ENCODE measurements at places on chromosomes 5 and 9.

- DNase-seq: no peak
Measured at GRCh38 chr5:5739490-5739945, 317.0 kb downstream of the ICE1 start.

GRCh38 chr5:154858972-154859871, 795 bp downstream of the CNOT8 start:
- no peak for DNase-seq

DNA sequence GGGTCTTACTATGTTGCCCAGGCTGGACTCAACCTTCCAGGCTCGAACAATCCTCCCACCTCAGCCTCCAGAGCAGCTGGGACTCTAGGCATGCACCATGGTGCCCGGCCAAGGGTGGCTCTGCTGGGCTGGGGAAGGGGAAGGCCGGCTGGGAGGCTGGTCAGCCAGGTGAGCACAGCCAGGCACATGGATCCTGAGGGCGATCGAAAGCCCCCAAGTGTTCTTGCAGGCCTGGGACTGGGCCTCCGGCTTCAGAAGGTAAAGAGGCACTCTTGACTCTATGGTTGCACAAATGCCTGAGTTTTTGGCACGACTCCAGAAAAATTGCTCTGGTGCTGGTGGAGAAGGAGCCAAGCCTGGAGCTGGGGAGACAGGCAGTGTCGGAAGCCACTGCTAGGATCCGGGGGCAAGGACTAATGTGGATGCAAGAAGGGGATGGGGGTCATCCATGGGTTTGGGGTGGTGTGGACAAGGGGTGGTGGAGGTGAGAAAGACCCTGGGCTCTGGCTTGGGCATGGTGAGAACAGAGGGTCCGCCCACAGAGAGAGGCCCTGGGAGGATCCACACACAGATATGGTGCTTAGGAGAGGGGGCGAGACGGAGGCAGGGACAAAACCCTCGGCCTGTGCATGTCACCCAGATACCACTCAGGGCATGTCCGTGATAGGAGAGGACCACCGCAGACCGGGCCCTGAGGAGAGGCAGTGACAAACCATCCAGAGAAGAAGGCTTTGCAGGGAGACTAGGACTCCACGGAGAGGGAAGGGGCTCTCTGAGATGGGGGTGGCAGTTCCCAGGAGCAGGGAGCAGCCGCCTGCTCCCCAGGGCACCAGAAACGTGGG, 51.1 kb upstream of the COL5A1 start:
- no peak for DNase-seq

- DNase-seq: no peak
Measured at GRCh38 chr5:84474126-84474525, 89.4 kb upstream of the EDIL3 start.

DNA sequence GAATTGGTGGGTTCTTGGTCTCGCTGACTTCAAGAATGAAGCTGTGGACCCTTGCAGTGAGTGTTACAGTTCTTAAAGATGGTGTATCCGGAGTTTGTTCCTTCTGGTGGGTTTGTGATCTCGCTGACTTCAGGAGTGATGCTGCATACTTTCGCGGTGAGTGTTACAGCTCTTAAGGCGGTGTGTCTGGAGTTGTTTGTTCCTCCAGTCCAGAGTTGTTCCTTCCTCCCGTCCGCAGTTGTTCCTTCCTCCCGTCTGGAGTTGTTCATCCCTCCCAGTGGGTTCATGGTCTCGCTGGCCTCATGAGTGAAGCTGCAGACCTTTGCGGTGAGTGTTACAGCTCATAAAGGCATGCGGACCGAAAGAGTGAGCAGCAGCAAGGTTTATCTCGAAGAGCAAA, 159.6 kb upstream of the ADAMTSL1 start:
- DNase-seq: no peak

GRCh38 chr5:143174714-143175398, 228.6 kb downstream of the NR3C1 start:
- no peak for DNase-seq

GRCh38 chr9:132898051-132898450, 19.4 kb downstream of the SPACA9 start:
- DNase-seq: no peak

GRCh38 chr5:65809817-65810531, 88.0 kb downstream of the NLN start:
- no peak for DNase-seq

- no peak for DNase-seq
Measured at GRCh38 chr5:141958113-141958512, at the start of gene PCDH12. Gene PCDH12, minus strand, starts transcription at chr5:141958202. Its CDS starts 351 bp downstream, at chr5:141957851.

DNA sequence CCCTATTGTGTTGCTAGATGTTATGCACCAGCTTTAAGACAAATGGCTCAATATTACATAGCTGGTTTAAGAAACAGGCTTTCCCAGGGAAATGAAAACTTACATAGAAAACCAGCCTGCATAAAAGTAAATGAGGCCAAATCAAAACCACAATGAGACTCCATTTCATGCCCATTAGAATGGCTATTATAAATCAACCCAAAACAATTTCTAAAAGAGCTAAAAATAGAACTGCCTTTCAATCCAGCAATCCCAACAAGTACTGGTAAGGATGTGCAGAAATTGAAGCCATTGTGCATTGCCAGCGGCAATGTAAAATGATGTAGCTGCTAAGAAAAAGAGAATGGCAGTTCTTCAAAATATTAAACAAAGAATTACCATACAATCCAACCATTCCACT, 1170.0 kb upstream of the CDH9 start:
- no peak for DNase-seq

DNA sequence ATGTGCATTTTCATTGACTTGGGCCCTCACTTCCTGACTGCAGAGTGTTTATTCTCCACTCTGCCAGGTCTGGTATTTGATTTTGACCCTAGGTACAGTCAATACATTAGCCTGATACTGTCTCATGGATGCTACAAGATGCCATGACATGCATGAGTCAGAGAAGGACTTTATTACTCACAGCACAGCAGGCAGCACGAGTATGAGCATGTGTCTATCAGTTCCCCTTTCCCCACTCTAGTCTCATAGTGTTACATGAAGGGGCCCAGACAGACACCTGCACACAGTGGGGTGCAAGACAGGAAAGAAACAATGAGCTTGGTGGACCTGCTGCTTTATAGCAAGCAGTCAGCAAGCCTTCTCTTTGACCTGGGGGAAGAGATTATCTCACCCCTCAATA, 19.6 kb downstream of the ITGA2 start:
- no peak for DNase-seq

DNA sequence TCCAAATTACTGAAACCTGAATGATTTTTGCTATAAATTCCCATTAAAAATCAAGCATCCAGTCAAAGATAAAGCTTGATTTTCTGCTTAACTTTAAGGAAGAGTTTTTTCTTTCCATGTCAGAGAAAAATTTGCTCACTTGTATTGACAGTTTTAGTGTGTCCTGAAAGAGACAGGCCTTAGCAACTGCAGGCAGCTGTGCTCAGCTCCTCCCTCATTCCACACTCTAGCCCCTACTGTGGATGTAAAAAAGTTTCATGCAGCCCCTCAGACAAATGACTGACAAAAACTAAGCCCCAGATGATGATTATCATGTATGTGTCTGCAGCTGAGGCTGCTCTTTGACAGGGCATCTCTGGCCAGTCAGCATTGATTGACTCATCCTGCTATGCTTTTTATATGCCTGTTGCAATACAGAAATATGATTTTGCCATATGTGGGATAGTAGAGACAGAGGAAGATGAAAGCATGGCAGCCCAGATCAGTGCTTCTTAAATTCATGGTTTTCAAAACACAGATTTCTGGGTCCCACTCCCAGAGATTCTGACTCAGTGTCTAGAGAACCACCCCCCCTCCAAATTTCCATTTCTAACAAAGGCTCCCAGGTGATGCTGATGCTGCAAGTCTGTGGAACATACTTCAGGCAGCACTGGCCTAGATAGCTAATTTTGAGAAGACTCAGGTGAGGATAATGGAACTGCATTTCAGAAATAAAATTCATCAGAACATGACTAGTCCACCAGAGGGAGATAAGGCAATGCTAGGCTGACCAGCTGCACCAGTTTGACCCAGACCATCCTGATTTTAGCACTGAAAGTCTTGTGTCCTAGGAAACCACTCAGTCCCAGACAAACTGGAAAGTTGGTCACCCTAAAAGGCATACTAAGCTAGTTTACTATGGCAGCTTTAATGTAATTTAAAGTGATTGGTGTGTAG, 298.7 kb upstream of the KCNN2 start:
- no peak for DNase-seq

GRCh38 chr9:87212605-87213021, 265.3 kb upstream of the GAS1 start:
- DNase-seq: no peak

GRCh38 chr5:112735702-112736101, 2.0 kb upstream of the APC start:
- DNase-seq: no peak

GRCh38 chr5:36105819-36106218, 39.1 kb upstream of the UGT3A2 start:
- no peak for DNase-seq

DNA sequence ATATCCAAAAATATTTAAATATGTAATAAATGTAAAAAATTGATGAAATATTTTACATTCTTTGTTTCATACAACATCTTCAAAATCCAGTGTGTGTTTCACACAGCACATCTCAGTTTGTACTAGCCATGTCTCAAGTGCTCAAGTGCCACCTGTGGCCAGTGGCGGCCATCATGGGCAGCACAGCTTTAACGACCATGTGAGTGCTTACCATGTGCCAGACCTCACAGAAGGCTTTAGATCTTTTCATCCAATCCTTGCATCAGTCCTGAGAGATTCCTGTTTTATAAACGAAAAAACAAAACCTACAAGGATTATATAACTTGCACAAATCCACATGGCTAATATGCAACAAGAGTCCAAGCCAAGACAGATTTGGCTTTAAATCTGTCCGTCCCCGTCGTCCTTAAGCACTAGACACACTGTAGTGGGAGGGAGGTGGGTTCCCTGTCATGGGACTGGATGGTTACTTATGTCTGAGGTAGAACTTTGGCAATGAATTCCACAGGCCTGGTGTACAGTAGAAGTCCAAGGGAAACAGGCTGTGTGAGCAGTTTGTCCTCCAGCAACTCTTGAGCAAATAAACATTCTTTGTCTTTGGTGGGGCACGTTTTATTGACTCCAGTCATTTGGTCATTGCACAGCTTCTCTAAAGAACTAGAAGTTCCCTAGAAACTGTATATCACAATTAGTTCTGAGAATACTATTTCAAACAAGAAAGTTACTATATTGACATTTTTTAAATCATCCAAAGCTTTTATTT, 25.0 kb upstream of the F2R start:
- no peak for DNase-seq

DNA sequence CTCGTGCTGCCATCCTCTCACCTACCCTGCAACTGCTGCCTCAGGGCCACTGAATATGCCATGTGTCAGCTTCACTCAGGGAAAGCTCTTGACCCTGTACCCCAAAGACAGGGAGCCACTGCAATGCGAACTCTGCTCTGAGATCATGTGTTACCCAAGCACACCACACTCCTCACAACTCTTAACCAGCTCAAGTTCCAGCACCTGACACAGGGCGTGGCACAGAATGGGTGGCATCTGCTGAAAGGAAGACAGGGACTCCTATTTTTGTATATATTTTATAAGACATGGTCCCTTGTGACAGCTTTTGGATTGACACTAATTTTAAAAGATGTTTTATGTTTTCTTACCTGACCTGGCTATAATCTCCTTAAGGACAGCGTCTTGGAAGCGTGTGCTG, 10.7 kb downstream of the PHYKPL start:
- DNase-seq: no peak
